MG63 (cell line): ENCODE measurements at places on chromosomes 2 and 18. TPM values are rescaled to one million over a fixed set of nuclear protein-coding genes. Genes with fewer than 3 reads are reported as not detected.

DNA sequence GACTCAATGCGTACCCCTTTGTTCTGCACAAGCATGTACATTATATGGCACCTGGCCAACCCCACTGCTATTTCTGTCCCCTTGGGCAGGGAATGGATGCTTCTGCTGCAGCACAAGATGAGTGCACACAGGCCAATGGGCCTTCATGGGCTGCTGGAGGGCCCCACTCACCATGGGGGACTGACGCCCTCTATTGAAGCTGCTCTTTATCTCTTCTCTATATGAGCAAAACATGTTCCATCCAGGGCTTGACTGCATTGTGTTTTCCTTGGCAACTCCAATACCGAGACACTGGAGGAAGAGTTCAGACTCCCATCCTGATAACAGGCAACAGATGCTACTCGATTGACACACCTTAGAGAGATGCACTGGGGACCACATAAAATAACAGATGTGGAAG, 251.6 kb upstream of the NCKAP5 start:
- DNase-seq: no peak

The ATP8B1 gene
- total RNA-seq: 61.4 and 68.0 TPM in 2 replicates

- DNase-seq: no peak
Observed at GRCh38 chr2:57177176-57177575, 869.4 kb upstream of the VRK2 start.

DNA sequence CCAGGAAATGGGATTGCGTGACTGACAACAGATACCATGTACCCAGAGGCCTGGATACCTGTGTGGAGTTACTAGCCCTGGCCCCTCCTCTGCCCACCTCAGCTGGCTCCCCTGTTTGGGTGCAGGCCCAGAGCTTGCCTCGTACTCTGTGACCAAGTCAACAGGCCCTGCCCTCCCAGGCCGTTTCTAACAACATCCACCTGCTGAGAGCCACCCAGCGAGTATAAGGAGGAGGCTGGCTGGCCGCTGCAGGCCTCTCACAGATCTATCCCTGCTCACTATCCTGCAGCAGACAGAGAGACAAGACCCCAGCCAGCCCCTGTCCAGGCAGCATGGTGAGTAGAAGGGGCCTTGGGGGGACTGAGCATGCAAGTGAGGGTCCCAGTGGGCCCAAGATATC, 12.5 kb upstream of the TUBA4A start:
- no peak for DNase-seq

- DNase-seq: no peak
Observed at GRCh38 chr2:100944617-100945432, 57.3 kb upstream of the RPL31 start.

The PLA2R1 gene
- total RNA-seq: 0.36 and 1.6 TPM in 2 replicates

DNA sequence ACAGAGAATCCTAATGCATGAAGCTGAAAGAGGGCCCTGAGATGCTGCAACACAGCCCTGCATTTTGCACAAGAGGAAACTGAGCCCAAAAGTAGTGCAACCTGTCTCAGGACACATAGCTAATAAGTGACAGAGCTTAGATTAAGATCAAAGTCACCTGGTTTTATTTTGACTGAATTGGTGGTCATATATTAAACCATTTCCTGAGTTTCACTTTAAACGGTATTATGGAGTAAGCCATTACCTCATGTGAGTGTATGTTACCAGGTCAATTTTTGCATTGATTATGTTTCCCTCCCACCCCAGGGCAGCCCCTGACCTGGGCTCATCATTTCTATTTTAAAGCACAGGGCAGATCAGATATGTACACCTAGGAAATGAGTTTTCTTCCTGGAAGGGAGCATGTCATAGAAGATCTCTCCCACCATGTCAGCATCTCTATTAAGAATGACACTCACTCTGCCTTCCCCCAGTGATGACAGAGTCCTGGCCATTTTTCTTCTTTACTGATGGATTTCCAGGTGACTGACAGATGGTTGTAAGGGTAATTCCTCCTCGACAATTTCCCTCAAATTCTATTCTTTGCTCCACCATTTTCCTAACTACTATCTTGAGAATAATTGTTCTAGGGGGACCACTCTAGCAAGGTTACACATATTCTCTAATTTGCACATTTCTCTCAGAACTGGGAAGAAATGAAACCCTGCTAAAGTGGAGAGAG, 441.3 kb upstream of the SLC14A2 start:
- no peak for DNase-seq

- DNase-seq: no peak
Observed at GRCh38 chr2:138079976-138080375, 115.7 kb downstream of the HNMT start.

DNA sequence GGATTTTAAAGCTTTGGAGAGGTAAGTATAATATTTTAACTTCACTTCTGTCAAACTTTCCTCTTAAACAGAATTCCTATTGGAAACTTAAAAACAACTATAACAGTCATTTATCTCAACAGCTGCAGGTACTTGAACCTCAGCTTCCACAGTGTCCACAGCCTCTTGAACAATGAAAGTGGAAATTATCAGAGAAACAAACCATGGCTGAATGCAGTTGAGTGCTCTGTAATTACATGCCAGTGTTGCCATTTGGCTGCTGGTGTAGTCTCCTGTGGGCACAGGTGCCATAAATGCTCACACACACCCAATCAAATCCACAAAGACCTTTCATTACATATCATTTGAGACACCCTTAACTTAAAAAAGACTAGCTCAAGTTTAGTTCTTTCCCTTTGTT, 125.1 kb downstream of the CPS1 start:
- no peak for DNase-seq

DNA sequence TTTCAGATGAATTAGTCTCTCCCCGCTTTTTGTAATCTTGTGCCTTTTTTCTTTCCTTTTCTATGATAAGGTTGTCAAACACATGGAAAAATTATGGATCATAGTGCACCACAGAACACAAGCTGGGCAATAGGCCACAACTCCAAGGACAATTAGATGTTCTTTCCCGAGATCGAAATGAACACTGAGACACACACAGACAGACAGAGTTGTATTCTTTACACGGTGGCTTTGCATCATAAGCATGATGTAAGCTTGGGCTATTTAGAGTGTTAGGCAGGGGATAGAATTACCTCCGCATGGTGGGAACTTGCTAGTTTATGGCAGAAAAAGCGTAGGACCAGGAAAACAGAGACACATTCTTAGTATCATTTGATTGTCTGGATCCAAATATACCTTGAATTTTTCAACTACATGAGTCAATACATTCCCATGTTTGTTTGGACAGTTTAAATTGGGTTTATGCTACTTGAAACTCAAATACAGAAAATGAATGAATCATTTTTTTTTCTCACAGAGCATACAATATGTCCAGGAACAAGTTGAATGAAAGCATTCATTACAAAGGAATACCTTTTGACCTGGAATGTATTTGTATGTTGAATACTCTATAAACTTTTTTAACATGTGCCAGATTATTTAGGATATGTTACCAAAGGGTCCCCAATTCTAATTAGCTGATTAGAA, 1611.5 kb upstream of the TMEFF2 start:
- DNase-seq: no peak
